H7 (cell line): ENCODE measurements at places on chromosomes 12 and 14.

- no peak for DNase-seq
Observed at GRCh38 chr12:107027636-107028053, 40.7 kb upstream of the MTERF2 start.

DNA sequence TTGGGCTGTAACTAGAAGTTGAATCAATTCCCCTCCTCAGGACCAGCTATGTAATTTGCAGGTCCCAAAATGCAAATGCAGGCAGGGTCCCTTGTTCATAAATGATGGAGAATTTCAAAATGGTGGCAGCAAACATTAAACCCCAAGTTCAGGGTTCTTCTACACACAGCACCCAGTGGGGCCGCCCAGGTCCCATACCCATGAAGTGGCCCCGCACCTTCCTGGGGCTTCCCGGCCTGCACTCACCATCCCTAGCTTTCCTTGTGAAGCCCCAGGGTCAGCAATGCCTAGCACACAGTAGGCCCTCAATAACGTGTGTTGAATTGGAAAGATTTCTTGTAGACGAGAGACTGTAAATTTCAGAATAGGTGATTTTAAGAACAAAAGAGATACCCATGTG, 76.0 kb downstream of the NTF3 start:
- DNase-seq, result no peak

- DNase-seq, result no peak
Observed at GRCh38 chr14:97359341-97359740, 562.2 kb downstream of the VRK1 start.

GRCh38 chr14:105943973-105944602, 417.7 kb downstream of the TMEM121 start:
- no peak for DNase-seq

- no peak for DNase-seq
Observed at GRCh38 chr12:113340061-113340460, 5.2 kb upstream of the SLC8B1 start.

- DNase-seq, result no peak
Observed at GRCh38 chr12:68224613-68225285, 861 bp downstream of the IL26 start.
